ENCODE measurements at places on chromosomes 12 and 14.

GRCh38 chr12:66774929-66775328 is 96.1 kb upstream of the GRIP1 start:
- no peak for ATAC-seq

- no peak for ATAC-seq
Observed at GRCh38 chr14:38481952-38482678, 226.2 kb upstream of the CLEC14A start.

- no peak for ATAC-seq
Observed at GRCh38 chr12:106480251-106480650, 102.6 kb upstream of the RFX4 start.

DNA sequence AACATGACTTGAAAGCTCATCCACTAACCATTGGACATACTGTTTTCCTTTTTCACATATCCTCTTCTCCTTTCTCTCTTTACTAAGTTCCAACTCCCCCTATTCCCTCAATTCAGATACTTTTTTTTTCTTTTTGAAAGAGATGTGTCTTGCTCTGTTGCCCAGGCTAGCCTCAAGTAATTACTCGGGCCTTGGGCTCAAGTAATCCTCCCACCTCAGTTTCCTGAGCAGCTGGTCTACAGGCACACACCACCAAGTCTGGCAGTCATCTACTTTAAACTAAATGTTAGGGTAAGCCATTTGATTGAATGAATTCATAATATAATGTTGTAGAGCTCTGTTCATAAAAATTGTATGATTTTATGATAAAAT is 15.5 kb downstream of the LEMD3 start:
- no peak for ATAC-seq
